Stimulated activated CD8-positive, alpha-beta memory T cell treated with anti-CD3 and anti-CD28 coated beads, Interleukin-2, amount 100 ng/mL, for 48 hours (primary cell): ENCODE measurements at places on chromosomes 5 and 9.

GRCh38 chr9:4663956-4664355 is 1.9 kb downstream of the PLPP6 start:
- DNase-seq = no peak

- DNase-seq = no peak
Measured at GRCh38 chr9:4108754-4109465, 191.0 kb downstream of the GLIS3 start.

GRCh38 chr9:98099346-98099745 is 19.7 kb downstream of the TRIM14 start:
- DNase-seq = no peak

DNA sequence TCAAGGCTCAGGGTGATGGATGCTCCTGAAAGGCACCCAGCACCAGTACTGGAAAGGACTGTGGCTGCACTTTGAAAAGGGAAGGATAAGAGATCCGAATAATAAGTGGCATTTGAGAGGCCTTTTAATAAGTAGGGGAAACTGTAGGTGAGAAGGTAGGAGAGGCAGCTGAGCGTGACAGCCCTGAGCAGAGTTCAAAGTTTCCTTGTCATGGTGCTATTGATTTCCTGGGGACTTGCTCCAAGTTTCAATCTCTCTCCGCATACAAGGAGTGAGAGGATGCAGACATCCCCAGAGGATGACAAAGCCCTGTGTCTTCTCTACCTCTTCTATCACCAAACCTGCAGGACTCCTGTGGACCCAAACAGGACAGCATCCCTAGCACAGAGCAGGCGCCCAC is 354.5 kb downstream of the SPOCK1 start:
- DNase-seq = no peak

- no peak for DNase-seq
Measured at GRCh38 chr5:162939991-162940390, 497.4 kb upstream of the CCNG1 start.

- DNase-seq = peak; percentile 72
Measured at GRCh38 chr9:121545875-121546423, 46.3 kb upstream of the GGTA1 start.

GRCh38 chr9:37913480-37914153 is 9.7 kb upstream of the SLC25A51 start:
- peak; percentile 73 for DNase-seq

DNA sequence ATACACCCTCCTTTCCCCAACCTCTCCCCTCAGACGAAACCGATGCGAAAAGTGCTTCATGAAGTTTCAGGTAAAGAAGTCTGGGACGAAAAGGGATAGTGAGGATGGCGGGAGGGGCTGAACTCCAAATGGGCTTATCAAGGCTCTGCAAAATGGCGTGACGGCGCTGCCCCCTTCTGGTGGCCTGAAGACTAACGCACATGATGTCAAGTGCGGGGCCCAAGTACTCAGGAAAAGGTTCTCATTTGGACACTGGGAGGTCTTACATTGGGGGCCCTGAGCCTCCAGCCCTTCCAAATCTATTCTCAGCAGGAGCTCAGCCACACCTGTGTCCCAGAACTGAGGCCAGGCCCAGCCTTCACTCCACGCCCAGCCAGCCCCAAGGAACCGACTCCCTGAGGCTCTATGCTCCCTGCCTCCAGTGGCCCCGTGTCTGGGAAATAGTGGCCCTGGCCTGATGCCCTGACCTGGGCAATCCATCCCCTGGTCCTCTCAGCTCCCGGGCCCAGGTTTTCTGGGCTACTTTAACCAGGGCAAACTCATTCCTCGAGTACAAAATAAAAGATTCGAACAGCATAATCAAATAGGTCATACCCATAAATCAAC is 119.9 kb downstream of the KCNIP1 start:
- peak; percentile 34 for DNase-seq

DNA sequence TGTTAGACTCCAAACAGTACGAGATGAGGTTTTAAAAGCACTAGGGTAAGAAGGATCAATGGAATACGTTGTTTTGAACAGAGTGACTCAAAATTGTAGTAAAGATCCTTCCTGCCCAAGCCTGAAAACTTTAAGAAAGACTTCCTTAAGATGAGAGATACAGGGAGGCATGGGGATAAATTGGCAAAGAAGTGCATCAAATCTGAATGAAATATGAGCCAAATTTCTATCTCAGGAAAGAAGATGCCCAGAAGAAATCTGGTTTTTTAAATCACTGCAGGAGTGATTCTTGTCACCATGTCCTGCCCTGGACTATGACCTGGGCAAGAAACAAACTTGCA is 14.9 kb downstream of the FCN2 start:
- no peak for DNase-seq
